ENCODE measurements at places on chromosomes 7 and 10.

- no peak for DNase-seq
Measured at GRCh38 chr10:119931871-119932270, 39.3 kb downstream of the SEC23IP start.

DNA sequence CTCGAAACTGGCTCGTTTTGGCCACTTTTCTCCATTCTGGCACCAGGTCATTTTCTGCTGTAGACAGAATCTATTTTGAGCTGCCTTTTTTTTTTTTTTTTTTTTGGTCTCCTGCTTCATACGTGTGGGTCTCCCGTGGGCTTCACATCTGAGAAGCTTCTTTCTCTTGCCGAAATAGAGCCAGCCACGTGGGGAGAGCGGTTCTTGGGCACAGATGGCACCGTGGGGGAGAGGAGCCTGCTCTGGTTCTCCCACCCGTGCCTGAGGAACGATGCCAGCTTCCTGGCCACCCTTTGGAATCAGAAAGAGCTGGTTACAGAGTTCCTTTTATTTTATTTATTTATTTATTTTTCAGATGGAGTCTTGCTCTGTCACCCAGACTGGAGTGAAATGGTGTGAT, 48.7 kb upstream of the OCM2 start:
- DNase-seq: no peak

DNA sequence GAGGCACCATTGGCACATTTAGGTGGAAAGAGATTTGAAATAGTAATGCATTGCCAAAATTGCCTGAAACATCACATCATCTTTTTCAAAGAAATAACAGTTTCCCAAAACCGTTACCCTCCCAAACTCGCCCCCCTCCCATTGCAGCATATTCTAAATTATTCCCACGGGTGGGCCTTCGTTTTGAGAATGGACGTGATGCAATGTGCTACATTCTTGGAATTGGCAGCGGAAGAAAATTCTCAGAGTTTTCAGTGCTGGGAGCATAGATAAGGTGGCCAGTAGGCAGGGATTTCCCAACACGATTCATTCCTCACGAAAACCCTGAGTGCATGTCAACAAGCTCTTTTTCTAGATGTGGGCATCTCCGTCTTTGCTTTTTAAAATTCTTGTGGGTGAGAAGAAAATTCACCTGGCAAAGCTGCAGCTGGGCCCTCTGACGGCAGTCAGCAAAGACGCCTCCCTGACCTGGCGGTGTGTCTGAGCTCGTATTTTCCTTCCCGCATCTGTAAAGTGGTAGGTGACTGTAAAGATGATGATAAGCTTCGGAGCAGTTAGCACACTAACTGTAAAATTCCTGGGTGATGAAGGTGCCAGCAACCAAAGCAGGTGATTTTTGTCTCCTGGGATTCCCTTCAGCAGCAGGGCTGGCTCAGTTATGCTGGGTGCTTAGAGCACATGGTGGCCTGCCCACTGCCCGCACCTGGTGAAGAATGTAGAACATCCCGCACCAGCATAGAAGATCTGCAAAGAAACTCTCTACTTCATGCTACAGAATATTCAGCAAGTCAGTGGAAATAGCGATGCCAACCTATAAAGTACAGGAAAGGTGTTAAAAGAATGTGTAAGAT, 141.9 kb upstream of the KLF6 start:
- no peak for DNase-seq

- no peak for DNase-seq
Measured at GRCh38 chr7:34042406-34042805, 137.1 kb downstream of the BMPER start.

DNA sequence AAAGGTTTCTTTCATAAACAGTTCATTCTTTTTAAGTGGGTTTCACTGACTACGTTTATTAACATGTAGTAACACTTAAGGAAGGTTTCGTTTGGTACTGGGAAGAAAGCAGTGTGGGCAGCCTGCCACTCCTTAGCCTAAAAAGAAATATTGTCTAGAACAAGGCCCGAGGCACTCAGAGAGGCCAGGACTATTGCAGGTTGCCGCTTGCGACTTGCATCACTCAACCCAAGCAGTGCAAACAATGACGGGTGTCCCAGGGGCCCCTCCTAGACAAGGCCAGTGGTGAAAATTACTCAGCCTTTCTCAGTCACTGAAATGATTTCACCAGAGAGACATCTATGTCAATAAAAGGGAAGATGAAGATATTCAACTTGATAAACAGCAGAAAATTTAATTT, 243.9 kb downstream of the SNX13 start:
- no peak for DNase-seq

- no peak for DNase-seq
Measured at GRCh38 chr7:123231021-123232000, 31.5 kb upstream of the SLC13A1 start.

DNA sequence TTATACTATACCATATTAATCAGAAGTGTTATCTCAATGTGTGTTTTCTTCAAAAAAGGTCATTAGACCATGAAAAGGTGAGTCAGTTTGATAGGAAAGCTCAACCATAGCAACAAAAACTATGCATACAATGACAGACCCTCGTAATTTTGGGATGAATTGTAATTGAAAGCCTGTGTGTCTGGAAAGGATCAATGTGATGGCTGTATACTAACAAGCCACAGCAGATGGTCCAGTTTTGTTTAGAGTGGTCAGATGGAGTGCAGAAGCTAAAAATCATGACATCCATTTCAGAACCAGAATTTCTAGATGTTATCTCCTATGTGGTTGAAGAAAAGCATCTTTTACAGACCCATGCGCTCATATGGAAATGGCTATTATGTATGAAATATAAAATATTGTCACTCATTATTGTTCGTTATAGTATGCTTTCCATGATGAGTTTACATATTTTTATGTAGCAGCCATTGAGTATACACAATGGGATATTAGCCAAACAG, 88.3 kb upstream of the CNTNAP2 start:
- DNase-seq: no peak

DNA sequence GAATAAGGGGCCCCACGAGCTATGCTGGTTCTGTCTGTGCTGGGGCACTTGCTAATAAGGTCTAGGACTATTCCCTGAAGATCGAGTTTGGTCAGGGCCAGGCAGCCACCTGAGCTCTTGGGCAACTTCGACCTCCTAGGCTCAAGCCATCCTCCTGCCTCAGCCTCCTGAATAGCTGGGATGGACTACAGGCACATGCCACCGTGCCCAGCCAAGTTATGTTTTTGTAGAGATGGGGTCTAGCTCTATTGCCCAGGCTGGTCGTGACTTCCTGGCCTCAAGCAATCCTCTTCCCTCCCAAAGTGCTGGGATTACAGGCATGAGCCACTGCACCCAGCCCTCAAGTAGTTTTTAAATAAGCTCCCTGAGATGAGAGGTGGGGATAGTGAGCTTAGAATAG, 2.9 kb downstream of the ZP3 start:
- DNase-seq: no peak

DNA sequence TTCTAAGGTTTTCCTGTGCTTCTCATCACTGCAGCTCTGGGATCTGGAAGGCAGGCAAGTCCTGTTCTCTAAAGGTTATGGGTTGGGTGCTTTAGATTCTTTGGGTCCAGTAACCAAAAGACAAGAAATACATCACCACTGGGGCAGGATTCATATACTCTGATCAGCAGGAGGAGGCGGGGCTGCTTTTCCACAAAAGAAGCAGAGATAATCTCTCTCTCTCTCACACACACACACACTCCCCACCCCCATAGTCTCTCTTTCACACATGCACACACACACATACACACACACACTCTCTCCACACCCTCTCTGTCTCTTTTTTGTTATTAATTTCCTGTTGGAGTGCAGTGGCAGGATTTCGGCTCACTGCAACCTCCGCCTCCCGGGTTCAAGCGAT, 13.0 kb upstream of the ACBD5 start:
- no peak for DNase-seq

- DNase-seq: no peak
Measured at GRCh38 chr7:102287111-102287980, 678 bp downstream of the SH2B2 start.

GRCh38 chr10:3136763-3137611, 35.6 kb downstream of the PITRM1 start:
- no peak for DNase-seq

GRCh38 chr10:105352281-105352680, 711.2 kb downstream of the SORCS3 start:
- no peak for DNase-seq

DNA sequence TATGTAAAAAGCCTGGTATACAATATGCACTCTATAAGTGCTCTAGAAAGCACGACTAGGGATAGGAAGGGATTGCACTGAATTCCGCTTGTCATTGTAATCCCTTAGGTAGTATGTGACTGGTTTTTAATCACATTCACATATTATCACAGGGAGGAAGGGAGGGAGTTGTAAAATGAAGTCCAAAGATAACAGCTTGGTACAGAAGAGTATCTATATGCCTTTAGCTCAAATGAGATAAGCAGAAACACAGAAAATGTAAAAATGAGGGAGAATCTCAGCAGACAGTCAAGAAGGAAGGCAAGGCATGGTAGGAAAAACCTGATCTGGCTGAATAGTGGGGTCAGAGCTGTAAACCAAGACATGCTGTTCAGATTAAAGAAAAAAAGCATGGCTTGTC, 63.4 kb downstream of the ABI1 start:
- DNase-seq: no peak

DNA sequence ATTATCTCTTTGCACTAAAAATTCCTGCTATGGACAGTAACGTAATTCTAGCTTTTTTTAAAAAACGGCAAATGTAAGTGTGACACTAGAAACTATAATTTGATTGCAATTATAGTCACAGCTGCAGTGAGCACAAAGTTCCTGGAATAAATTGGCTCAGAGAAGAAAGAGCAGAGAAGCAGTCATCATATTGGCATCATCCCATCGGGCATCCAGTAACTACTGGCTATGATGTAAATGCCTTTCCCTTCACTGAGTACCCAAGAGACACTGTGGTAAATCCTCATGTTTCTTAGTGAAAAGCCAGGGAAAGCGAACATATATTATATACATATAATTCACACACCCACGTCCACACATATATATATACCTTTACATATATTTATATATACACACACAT, 43.6 kb downstream of the PIP4K2A start:
- DNase-seq: no peak

GRCh38 chr7:116679500-116679899, 7.5 kb downstream of the MET start:
- peak; percentile 21 for DNase-seq

DNA sequence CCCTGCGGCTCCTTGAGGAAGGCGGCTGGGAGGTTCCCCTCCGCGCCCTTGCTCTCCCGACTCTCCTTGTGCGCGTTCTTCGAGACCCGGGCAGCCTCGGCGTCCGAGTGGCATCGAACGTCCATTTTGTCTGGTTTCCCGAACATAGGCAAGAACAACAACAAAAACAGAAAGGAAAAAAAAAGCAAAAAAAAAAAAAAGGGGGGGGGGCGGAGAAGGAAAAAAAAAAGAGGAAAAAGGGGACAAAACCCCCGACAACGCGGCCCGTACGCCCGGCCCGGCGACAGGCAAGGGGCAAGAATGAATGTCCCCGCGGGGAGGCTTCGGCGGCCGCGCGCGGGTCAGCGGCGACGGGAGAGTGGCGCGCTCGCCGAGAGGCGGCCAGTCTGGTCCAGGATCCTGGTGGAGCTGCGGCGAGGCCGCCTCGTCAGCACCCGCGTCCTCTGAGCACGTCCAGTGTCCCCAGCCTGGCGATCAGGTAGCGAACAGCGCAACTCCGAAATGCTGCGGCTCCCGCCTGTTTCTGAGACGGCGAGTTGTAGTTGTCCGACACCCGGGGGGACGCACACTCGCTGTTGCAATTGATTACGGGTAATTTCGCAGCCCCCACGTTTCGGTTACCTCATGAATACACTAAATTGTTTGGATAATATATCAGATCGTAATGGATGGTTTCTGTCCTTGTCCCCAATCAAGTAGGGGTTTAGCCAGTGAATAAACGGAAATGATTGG, at the start of gene VAX1:
Gene VAX1 (minus strand): TSS at position 360 of the 732 bp plus-strand sequence. CDS start 214 bp downstream, at position 146.
- no peak for DNase-seq

- DNase-seq: peak; percentile 30
Measured at GRCh38 chr7:40232242-40232893, 97.6 kb downstream of the SUGCT start.

GRCh38 chr7:83866582-83866981, 217.6 kb upstream of the SEMA3E start:
- no peak for DNase-seq

- no peak for DNase-seq
Measured at GRCh38 chr7:154438571-154439367, 386.6 kb downstream of the DPP6 start.

GRCh38 chr10:116978901-116979300, 26.1 kb downstream of the SHTN1 start:
- DNase-seq: no peak

GRCh38 chr7:129588268-129588667, 23.3 kb upstream of the NRF1 start:
- DNase-seq: no peak

DNA sequence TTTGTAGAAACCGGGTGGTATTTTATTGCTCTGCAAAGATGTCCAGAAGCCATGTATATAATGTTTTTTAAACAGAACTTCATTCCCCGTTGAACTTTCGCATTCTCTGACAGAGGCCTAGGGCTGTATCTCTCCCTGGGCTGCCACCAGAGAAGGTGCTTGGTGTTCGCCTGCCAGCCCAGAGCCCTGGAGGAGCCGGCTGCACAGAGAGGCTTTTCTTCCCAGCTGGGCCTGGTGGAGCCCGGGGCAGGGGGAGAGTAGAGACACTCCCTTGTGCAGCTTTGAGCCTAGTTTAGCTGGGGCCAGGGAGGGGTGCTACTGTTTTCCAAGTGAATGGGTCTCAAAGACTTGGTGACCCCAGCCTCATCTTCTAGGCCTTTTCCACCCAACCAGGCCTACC, 13.6 kb upstream of the TRIM8 start:
- no peak for DNase-seq

- no peak for DNase-seq
Measured at GRCh38 chr7:55431898-55432297, 66.8 kb downstream of the LANCL2 start.

GRCh38 chr10:97858001-97858439, 8.4 kb downstream of the GOLGA7B start:
- no peak for DNase-seq

- no peak for DNase-seq
Measured at GRCh38 chr7:128933180-128933891, 4.4 kb upstream of the IRF5 start.
